Stimulated activated CD8-positive, alpha-beta memory T cell treated with anti-CD3 and anti-CD28 coated beads, Interleukin-4, amount 100 ng/mL, for 1 hour (primary cell): ENCODE measurements at places on chromosomes 11 and 22.

DNA sequence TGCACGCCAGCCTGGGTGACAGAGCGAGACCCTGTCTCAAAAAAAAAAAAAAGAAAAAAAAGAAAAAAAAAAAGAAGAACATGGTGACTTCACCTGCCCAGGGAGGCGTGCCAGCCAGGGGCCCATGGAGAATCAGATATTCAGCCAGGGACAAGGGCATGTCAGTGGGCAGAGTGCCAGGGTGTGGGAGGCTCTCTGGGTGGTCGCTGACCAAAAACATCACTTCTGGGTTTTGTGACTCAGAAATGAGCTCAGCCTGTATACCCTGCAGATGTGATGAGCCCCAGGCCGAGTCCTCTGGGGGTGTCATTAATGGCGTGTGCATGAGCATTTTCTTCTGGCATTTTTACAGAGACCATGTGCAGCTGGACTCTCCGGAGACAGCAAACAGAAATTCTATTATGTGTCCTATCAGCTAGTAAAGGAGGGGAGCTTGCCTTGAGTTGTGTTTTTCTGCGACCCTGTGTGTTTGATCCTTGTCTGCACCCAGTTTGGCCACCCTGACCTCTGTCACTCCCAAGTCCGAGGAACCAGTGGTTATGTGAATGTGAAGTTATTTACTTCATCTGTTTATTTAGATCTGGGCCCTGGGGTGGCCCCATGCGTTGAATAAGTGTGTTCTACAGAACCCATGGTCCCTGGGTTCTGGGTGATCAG, 53.6 kb downstream of the BCR start:
- no peak for DNase-seq

DNA sequence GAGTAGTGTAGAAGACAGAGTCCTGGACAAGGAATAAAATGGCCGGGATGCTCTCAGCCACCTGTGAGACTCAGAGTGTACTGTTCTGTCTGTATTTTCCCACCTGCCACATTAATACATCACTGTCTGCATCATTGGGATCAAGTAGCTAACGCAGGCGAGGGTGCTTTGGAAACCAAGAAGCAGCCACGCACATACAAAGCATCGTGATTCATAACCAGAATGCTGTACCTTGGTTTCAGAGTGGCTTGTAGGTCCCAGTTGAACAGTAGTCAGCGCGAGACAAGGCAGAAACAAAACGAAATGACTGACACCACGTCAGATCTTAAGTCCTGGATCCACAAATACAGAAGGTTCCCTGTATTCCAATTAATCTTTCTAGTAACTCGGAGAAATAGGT, 198.3 kb downstream of the GRIK4 start:
- no peak for DNase-seq

DNA sequence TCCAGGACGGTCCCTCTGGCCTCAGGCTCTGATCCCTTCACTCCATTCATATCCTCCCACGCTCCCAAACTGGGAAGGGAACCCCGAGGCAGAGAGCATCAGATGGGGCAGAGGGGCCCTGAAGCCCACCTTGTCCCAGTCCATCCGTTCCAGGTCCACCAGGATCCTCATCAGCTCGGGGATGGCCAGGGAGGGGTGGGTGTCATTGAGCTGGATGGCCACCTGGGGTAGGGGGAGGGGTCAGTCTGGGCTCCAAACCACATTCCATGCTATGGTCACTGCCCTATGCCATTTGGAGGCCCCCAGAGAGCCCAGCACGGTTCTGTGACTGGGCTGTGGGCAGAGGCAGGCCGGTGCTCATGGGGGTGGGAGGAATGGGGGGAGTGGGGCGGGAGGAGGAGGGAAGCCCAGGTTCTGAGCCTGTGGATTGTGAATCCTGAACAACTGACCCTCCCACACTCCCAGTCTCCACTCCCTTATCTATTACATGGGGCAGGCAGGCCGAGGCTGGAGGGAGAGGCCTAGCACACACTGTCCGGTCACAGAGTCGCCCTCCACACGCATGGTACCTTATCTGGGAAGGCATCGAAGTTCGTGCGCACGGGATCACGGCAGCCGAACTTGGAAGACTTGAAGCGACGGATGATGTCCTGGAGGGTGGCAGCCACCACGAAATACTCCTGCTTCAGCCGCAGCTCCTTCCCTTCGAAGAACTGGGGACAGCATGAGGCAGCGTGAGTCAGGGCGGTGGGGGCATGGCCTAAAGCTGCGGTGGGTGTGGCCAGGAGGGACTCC, 5.5 kb downstream of the PYGM start:
- no peak for DNase-seq

GRCh38 chr11:92361551-92361950, 136.9 kb downstream of the FAT3 start:
- no peak for DNase-seq

DNA sequence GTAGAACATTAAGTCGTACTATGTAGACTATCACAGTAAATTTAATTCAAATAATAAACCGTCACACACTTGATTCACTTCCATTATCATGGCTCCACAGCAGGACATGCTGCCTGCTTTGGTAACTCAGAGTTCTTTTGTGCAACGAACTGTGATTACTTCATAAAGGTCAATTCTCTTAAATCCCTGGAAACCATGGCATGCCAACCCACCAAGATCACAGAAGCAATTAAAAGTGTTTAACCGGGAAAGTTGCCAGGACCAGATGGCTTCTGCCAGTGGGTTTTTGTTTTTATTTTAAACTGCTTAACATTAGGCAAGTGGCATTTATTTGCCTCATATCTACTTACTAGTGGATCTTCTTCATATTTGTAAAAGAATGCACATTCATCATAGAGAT, 1162.1 kb downstream of the DLG2 start:
- DNase-seq, result no peak

- DNase-seq, result peak; percentile 35
These were observed 1.0 kb upstream of the SESN3 start for GRCh38 chr11:95231881-95232605.

GRCh38 chr22:41252365-41252764, 11.6 kb upstream of the CHADL start:
- no peak for DNase-seq
